ENCODE measurements at places on chromosomes 5 and 9.

- DNase-seq, result peak; percentile 46
These were observed 190.0 kb downstream of the FANCC start for GRCh38 chr9:95127249-95128176.

DNA sequence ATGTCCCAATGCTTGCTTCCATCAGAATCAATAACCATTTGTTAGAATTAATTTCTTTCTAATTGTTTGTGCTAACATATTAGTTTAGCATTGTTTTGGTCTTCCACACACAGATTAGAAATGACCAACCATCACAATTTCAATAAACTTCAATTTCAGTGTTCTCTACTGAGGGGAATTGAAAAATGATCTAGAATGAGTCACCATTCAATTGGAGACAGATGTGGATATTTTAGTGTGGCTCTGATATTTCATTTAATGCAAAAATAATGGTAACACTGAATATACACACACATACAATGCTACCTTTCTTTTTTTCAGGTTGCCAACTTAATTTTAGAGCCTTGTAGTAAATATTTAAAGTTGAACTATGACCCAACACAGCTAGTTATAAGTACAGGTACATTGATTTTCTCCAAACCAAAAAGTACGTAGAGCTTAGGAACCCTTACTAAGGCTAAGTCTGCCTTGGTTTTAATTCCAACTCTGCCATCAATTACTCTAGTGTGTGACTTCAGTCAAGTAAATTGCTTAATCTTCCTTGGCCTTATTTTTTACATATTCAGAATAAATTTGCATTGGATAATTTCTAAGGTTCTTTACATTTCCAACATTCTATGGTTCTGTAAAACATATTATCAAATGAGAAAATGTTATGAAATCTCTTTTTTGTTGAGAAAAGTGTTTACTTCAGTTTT is 143.9 kb downstream of the DMRTA1 start:
- DNase-seq, result no peak

- DNase-seq, result no peak
These were observed 67.1 kb upstream of the SMIM15 start for GRCh38 chr5:61229416-61229815.

GRCh38 chr5:35229076-35230037 is 930 bp downstream of the PRLR start:
- DNase-seq, result no peak

GRCh38 chr9:132578367-132578932 is 4.0 kb upstream of the BARHL1 start:
- no peak for DNase-seq

GRCh38 chr9:90044710-90045151 is 439.9 kb downstream of the GADD45G start:
- no peak for DNase-seq

- no peak for DNase-seq
These were observed 17.9 kb downstream of the STRBP start for GRCh38 chr9:123250504-123250903.

DNA sequence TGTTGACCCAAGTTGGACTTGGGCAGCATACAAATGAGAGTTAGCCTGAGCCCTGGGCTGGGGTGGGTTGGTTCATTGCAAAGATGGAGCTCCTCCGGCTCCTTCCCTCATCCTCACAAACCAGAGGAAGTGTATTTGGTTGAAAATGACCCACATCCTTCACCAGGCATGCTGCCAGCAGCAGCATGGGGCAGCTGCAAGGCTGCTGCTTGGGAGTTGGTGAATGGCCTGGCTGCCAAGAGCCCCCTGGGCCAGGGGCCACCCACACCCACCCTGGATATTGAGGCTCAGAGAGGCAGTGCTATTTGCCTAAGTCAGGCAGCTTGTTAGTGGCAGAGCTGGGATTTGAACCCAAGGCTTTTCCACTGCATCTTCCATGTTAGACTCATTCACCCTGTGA is 29.5 kb downstream of the PPARGC1B start:
- DNase-seq, result no peak

- DNase-seq, result no peak
These were observed 98.9 kb downstream of the ACTL7B start for GRCh38 chr9:108756746-108757490.

GRCh38 chr5:94945656-94946055 is 327.2 kb downstream of the SLF1 start:
- no peak for DNase-seq

DNA sequence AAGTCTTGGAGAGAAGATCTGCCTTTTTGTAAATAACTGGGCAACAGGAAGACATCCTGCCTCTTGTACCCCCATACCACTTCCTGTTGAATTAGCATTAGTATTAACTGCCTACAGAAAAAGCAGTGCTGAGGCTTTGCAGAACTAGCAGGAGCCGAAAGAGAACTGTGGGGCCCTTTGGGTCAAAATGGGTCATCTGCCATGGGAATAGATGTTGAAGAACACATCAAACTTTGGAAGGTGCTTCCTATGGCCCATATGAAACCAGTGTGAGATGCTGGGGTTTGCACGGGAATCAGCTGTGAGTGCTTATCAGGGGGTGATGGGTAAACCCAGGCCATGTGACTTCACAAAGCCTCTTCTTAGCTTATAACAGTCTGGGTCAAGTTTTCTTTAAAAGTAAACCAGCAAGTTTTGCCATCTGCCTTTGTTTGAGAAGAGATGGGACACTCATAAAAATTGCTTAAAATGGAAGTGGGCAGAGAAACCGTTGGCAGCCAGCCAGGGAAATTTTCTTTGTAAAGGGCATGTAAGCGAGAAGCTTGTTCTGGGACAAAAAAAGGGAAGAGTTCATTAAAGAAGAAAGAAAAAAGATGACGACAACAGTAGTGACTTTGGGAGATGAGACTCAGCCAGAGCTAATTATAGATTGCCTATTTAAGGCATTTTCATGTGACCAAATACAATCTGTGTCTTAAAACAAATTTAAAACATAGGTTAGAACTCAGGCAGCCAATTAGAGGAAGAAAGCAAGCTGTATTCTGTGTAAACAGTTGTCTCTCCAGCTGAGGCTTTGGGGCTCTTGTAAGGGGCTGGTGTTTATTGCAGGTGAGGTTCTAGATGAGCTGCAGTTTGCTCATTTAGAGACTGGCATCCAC is 4.4 kb downstream of the SLC25A25 start:
- peak; percentile 42 for DNase-seq

DNA sequence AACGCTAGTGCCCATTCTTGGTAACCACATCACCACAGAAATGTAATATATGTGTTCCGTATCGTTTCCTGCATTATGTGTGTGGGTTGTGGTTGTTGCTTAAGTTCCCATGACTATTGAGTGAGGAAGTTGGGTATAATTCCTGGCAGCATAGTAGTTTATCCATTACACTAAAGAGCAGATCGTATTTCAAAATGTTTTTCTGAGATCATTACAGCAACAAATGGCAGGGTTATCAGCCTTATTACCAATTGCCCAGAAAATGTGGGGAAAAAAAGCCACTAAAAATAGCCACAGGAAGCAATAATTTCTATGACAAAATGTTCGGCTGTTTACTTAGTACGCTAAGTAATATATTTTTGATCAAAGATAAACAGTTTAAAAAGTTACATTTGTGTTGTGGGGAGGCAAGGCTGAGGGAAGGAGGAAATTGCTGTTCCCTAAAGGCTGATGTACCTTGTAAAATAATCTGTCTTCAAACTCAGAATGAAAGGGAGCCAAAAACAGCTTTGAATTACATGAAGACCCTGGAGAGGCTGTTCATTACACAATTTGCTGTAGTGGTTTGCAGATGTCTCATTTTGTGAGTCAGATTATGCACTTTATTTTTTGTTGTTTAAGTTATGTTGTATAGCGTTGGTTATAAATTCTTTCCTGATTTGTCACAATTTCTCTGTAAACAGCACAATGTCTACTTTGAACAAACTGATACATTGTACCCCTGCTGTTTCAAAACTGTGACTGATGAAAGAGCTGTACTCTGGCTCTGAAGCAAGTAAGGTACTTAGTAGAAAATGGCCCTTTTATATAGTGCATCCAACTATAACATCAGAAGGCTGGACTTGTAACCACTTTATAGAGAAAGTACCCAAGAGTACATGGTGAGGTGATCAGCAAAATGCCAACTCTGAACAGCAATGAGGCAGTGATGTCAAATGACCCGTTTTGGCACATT is 1028.5 kb downstream of the NR2F1-AS1 start:
- no peak for DNase-seq

- DNase-seq, result no peak
These were observed 198.3 kb downstream of the KCTD16 start for GRCh38 chr5:144369006-144369405.

GRCh38 chr5:96683392-96683791 is 21.2 kb downstream of the CAST start:
- DNase-seq, result no peak

- no peak for DNase-seq
These were observed 476.6 kb upstream of the SGCD start for GRCh38 chr5:155850370-155850769.

GRCh38 chr5:130689831-130690230 is 475.2 kb downstream of the HINT1 start:
- DNase-seq, result no peak

DNA sequence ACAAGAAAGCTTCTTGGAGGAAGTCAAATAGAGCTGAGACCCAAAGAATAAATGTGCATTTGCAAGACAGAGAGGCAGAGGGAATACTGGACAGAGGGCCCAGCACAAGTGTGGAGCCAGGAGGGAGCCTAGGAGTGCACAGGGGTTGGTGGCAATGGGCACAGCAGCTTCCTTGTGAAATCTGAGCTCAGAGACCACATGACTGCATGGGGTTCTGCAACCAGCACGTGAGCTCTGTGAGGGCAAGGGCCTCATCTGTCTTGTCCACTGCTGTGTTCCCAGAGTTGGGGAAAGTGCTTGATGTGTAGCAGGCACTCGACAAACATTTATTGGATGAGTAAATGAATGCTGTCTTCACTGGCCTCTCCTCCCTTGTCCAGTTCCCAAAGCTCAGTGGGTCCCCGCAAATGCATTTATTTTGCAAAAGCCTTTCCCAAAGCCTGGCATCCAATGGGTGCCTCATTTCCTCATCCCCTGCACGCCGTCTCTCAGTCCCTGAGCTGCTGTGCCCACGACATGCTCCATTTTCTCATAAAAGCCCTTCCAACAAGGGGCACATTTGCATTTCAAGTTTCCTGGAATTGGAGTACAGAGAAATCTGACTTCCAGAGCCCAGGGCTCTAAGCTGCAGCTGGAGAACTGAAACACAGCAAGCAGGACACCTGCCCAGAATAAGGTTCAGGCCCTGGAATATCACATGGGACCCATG is 58.5 kb downstream of the KCNIP1 start:
- DNase-seq, result no peak

- no peak for DNase-seq
These were observed 108.0 kb upstream of the RAD23B start for GRCh38 chr9:107175041-107175440.

- no peak for DNase-seq
These were observed 77.3 kb upstream of the CTSL start for GRCh38 chr9:87648606-87649005.

GRCh38 chr9:69136185-69136584 is 37.9 kb upstream of the TJP2 start:
- DNase-seq, result no peak

- DNase-seq, result no peak
These were observed 590.9 kb upstream of the ZNF608 start for GRCh38 chr5:125337294-125337693.

DNA sequence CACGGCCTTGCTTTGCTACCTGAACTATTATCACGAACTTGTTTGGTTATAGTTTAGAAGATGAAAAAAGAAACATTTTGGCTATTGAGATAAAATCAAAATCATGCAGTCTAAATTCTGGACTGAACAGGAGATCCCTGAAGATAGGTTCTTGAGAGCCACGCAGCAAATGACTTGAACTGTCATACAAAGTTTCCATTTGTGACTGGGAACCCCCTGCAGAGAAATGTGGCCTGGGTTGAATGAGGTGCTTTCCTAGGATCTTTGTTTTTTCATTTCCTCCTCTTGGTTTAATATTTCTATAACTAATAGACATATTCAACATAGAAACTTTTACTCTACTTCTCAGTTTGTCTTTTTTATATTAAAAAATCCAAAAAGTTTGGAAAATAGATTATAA is 184.7 kb upstream of the TRPM3 start:
- DNase-seq, result no peak

- DNase-seq, result no peak
These were observed 8.3 kb upstream of the TEX48 start for GRCh38 chr9:114690308-114690707.

- no peak for DNase-seq
These were observed 14.2 kb upstream of the TTLL11 start for GRCh38 chr9:122107291-122107805.

DNA sequence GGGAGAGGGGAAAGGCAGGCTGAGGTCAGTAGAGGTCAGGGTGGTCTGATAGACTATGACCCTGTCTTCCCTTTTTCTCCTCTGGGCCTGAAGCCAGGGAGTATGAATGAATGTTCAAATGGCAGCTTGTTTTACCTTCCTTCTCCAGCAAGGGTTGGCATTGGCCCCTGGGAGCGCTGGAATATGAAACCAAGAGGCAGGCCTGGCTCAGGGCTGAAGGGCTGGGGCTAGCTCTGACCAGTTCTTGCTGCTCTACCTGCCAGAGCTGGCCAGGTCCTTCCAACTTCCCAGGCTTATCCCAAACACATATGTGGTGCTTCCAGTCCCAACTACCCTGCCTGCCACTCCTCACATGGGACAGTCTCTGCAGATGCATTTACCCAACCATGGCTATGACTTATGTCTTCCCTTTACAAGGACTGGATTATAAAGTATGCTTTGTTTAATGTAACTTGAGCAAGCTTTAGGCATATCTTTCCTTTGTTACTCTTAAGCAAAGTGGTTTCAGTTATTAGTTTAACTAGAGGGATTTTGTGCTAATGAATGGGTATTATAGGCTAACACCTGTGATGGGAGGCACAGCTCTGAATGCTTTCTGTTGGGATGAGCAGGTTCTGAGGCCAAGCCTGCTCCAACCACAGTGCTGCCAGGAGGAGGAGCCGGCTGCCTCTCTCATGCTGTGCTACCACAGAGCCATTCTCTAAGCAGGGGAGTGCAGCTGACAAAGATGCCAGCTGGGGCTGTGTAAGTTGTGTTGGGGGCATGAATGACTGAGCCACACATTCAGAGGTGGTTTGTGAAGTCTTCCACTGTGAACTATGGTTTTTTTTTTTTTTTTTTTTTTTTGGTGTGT is 6.1 kb downstream of the CCNI2 start:
- DNase-seq, result no peak

DNA sequence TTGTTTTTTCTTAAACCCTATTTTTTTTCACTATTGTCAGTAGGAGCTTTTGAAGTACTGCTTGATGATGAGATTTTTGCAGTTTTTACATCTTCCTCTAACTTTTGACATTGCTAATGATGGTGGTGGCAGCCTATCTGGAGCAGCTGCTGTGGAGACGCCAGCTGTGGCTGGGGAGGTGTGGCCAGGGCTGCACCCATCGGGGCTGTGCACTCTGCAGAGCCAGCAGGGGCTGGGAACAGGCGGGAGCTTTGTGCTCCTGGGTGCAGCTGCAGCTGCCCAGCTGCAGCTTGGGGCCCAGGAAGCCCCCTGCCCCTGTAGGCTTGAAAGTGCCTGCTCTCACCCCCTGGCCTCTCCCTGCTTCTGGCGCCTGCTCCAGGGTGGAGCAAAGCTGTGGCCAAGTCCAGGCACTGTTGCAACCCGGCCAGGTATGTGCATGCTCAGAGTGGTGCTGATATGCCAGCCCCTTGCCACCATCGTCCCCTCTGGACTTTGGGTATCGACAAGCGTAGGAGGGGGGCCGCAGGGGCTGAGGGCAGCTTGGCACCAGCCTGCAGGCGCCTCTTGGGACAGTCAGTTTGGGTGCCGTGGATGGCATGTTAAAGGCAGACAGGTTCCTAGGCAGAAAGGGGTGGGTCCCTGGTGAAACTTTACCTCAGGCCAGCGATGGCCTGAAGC is 39.2 kb downstream of the FER start:
- DNase-seq, result no peak

- DNase-seq, result no peak
These were observed 10.3 kb upstream of the FST start for GRCh38 chr5:53469946-53470687.

GRCh38 chr5:195401-196160 is 4.3 kb downstream of the LRRC14B start:
- no peak for DNase-seq
